Neural progenitor cell (in vitro differentiated cells): ENCODE measurements at places on chromosomes 13 and 19. TPM values are rescaled to one million over a fixed set of nuclear protein-coding genes. Genes with fewer than 3 reads are reported as not detected.

TPTE2 gene
- total RNA-seq, result 0.06 and 0.17 TPM in 2 replicates

ZNF816 gene
- total RNA-seq, result 22.9 and 27.7 TPM in 2 replicates

DNA sequence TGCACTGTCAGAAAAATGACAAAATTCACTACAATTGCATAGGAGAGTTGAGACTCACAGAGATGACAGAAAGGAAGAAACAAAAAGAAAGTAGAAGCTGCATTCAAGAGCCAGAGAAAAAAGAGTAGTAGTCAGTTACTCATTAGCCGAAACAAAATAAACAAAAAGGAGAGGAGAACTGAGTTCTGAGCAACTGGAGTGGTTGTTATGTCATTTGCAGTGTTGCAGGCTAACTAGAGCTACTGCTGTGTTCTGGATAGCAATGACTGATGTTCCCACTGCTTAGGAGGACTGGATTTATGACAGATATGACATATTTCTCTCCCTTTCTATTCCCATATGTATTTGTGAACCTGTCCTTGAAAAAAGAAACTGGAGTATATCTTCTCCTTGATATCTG is 482.6 kb downstream of the RFC3 start:
- no peak for DNase-seq

DNA sequence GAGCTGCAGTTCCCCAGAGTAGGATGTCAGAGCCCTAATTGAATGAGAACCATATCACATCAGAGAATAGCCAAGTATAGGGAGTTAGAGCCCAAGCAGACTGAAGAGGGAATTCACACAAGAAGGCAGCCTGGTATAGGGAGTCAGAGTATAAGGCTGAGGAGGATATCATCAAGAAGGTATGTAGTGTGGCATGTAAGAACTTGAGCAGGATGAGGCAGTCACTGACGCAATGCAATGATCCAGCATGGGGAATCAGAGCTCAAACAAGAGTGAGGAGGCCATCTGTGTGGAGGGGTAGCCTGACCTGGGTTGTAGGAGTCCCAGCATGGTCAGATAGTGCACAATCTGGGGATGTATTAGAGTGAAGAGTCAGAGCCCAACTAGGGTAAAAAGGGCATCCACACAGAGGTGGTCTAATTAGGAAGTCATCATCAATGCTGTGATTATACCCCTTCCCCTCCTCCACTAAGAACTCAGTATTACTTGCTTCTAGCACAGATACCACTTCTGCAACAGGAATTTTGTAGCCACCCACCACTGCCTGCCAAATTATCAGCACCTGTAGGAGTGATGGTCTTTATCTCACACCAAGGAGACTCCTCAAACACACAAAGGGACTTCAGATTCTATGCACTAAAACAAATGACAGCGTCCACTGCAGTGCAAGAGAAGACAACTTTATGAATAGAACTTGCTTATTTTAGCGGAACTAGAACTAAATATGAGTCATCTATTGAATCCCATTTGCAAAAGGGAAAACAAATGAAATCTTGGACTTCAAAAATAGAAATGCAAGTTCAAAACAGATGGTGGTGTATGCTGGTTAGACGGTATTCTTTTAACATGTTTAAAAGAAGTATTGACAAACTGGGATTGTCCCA is 107.2 kb downstream of the FNDC3A start:
- DNase-seq, result no peak

DNA sequence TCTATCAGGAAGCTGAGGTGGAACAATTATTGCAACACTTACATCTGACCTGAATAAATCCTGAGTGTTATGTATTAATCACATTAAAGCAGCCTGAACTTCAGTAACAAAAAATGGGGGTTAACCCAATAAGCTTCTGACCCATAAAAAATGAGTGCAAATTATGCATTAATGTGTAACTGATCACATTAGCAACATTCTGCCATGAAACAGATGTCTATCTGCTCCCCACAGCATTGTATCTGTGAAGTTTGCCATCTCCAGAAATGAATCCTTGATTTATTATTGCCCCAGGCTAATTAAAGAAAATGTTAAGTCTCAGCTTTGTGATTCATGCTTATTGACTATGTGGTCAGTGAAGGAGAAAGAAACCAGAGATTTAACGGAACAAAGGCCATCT is 304.9 kb downstream of the PCDH20 start:
- no peak for DNase-seq

DNA sequence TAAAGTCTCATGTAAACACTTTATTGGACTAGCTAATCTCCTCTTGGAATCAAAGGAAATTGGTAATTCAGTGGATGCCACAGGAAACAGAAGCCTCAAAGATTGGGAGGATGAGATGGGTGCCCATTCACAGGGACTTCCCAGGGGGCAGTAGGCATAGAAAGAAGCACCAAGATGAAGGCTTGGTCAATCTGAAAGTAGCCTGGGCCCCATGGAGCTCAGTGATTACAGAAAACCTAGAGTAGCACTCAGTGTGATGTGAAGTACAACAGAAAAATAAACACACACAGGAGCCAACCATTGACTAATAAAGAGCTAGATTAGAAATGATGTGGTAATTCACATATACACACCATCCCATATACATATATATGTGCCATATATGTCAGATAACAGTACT is 560.6 kb downstream of the TBC1D4 start:
- DNase-seq, result no peak

GRCh38 chr13:80265348-80265747 is 75.6 kb downstream of the SPRY2 start:
- no peak for DNase-seq

DNA sequence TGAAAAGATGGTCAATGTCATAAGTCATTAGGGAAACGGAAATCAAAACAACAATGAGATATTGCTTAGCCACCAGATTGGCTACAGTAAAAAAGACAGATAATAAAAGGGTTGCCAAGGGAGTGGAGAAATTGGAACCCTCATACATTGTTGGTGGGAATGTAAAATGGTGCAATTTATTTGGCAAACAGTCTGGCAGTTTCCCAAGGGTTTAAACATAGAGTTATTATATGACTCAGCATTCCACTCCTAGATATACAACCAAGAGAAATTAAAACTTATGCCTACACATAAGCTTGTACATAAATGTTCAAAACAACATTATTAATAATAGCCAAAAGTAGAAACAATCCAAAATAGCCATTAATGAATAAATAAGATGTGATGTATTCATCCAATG is 9.9 kb upstream of the ZNF227 start:
- no peak for DNase-seq

TYROBP gene
- total RNA-seq, result not detected in 2 replicates

CCDC70 gene
- total RNA-seq, result not detected in 2 replicates

ZNF256 gene
- 15.9 and 23.2 TPM in 2 replicates for total RNA-seq

GRCh38 chr13:33080972-33081590 is 64.9 kb downstream of the KL start:
- no peak for DNase-seq

C19orf85 gene
- total RNA-seq, result not detected in 2 replicates

GRCh38 chr13:59259165-59260000 is 904.3 kb downstream of the DIAPH3 start:
- DNase-seq, result peak; percentile 5

DNA sequence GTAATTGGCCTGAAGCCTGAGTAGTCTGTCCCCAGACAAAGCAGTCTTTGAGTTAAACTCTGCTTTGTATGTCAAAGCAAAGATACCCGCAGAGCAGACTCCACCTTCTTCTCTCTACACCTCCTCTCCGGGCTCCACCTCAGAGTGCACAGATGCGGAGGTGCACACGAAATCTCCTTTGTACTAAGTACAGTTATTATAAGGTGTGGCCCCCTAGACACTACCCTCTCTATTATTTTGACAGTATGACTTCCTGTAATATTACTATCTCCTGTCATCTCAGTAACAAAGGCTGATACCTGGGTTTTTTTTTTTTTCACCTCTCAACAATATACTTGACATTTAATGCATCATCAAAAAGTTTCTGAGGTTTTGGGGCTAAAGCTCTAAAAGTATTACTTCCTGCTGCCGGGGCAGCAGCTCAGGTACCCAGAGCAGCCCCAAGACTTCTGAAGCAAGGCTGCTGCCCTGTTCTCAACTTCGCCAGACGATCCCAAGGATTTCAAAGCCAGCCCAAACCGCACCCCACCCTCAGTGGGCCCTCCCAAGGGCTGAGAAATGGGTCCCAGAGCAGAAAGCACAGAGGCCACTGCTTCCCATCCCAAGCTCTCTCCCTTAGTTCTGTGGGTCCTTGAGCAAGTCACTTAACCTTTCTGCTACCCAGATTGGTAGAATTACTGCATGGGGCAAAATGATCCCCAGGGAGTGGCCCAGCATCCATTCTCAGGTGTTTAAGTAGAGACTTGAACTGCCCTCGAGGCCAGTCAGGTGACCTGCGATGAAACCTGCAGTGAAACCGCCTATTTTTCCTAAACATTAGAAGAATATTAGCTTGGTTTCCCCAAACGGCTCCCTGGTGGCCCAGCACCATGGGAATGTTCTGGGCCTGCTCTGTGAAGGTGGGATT is 180.6 kb downstream of the FOXO1 start:
- DNase-seq, result peak; percentile 13

DNA sequence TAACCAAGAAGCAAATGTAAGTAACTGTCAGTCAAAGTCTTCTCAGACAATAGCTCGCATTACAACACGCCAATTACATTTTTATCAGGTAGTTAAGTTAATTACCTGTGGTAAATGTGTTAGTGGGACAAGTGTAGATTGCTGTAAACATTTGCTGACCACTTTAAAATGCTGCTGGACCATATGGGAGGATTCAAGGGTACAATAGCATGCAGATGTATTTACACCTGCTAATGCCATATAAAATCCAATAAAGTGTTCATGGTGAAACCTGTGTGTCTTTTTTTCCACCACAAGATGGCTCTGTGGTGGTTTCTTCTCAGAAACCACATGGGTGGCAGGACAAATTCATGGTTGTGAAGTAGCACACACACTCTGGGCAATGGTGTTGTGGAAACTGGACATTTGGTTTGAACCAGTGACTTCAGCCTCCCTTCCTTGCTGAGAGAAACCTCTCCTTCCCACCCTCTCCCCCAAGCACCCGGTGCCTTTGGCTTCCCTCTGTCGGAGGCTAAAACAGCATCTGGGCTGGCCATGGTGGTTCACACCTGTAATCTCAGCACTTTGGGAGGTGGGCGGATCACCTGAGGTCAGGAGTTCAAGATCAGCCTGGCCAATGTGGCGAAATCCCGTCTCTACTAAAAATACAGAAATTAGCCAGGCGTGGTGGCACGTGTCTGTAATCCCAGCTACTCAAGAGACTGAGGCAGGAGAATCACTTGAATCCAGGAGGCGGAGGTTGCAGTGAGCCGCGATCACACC is 18.1 kb upstream of the GTF3A start:
- peak; percentile 31 for DNase-seq

MAST1 gene
- total RNA-seq, result 8.3 and 13.3 TPM in 2 replicates

GRCh38 chr13:29507356-29507755 is 88.1 kb downstream of the SLC7A1 start:
- no peak for DNase-seq

DNA sequence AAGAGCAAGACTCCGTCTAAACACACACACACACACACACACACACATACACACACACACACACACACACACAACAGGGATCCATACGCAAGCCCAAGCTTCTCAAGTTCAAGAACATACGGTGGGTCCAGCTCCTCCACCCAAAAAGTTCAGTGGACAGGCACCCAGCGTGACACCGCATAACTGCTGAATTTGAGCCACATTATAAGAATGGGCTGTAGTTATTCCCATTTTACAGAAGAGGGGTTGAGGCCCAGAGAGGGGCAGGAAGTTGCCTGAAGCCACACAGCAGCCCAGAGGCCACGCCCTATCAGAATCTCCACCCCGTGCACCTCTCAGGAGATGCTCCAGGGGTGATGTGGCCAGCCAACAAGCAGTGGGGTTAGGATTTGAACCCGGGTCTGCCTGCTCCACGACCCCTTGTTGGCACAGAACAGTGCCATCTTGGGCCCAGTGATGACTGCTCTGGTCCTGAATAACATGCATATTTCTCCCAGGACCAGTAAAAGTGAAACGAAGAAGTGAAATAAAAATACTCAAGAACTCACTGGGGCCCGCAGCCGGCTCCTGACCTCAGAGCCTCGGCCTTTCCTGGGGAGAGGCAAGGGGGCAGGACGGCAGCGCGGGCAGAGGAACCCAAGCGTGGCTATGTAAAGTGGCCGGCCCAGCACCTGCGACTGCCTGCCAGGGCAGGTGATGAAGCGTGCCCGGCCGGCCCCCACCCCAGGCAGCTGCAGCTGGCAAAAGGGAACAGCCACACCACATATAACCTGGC is 61.9 kb downstream of the AP1M1 start:
- DNase-seq, result no peak

DNA sequence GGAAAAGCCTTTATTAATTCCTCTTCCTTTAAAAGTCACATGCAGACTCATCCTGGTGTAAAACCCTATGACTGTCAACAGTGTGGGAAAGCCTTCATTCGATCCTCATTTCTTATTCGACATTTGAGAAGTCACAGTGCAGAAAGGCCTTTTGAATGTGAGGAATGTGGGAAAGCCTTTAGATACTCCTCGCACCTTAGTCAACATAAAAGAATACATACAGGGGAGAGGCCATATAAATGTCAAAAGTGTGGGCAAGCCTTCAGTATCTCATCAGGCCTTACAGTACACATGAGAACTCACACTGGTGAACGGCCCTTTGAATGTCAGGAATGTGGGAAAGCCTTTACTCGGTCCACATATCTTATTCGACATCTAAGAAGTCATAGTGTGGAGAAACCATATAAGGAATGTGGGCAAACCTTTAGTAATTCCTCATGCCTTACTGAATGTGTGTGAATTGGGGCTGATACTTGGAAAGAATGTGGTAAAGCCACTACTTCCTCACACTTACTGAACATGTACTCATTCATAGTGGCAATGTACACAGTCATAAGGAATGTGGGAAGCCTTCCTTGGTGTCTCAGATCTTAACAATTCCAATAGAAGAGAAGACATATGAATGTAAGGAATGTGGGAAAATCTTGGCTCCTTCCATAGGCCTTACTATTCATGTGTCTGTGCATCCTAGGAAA is 18.8 kb downstream of the ZNF559 start:
- DNase-seq, result no peak

- no peak for DNase-seq
Measured at GRCh38 chr13:72507416-72508199, 219.8 kb downstream of the MZT1 start.

DNA sequence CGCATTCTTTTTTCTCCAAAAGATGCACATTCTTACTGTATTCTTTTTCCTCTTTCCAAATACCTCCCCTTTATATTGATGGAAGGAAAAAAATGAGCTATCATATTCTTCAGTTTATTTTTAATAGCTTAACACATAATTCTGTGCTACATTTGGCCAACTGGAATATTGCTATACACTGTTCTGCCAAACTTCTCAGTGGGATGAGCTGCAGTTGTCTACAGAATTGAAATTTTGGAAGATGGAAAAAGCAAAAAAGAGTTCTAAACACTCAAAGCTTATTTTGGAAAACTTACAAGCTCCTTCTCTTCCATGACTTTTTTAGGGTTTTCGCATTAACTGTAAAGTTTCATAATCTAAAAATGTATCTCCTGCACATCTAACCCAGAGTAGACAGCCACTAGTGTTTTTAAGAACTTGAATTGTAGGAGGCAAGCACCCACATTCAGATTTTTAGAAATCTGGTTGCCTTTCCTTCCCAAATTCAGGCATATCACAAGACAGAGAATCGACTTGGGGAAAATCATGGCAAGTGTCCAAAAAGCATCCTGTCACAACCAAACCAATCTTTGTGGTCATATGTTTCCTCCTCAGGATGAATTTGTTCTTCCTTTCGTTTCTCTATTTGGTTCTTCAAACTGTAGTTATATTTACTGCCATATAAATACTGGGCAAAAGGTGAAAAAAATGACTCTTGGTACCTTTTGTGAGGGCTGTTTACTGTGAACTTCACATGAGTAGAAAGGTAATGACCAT is 111.4 kb upstream of the FRY start:
- no peak for DNase-seq
